ENCODE measurements at places on chromosomes 2 and 18.
A peak's percentile ranks its signal among the peaks of the same experiment; 100 is the strongest.

DNA sequence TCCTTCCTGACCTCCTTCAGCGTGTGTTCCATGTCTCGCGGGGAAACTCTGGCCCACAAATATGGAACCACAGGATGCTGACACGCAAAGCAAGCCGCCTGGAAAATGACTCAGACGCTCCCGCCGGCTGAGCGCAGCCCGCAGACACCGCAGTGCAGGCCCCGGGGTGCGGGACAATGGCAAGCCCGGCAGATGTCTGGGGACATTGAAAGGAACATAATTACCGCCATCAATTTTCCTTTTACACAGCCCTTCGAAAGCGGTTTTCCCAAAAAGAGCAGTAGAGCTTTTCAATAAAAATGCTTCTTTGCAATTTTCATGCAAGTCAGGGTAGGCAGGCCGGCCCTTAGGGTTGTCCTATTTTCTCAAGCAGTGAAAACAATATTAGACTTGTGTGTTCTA is 159.2 kb upstream of the SH3BP4 start:
- peak; percentile 54 for DNase-seq

- no peak for DNase-seq
Measured at GRCh38 chr2:18871430-18871829, 282.1 kb upstream of the NT5C1B start.

DNA sequence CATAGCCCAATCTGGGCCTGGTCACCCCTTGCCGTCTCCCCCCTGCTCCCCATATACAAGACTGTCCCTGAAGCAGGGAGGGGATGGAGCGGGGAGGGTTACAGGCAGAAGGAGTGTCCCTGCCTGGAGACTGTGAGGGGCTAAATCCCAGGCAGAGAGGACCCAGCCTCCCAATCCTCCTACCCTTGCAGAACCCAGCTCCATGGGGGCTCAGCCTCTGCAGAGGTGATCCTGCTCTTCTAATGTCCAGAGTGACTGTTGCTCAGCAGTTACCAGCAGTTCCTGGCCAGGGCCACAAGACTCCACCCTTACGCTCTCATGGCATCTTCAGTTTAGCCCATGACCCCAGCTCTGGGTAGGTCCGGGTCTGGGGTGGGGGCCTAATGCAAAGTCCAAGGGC is 58.1 kb downstream of the COA5 start:
- DNase-seq, result no peak

DNA sequence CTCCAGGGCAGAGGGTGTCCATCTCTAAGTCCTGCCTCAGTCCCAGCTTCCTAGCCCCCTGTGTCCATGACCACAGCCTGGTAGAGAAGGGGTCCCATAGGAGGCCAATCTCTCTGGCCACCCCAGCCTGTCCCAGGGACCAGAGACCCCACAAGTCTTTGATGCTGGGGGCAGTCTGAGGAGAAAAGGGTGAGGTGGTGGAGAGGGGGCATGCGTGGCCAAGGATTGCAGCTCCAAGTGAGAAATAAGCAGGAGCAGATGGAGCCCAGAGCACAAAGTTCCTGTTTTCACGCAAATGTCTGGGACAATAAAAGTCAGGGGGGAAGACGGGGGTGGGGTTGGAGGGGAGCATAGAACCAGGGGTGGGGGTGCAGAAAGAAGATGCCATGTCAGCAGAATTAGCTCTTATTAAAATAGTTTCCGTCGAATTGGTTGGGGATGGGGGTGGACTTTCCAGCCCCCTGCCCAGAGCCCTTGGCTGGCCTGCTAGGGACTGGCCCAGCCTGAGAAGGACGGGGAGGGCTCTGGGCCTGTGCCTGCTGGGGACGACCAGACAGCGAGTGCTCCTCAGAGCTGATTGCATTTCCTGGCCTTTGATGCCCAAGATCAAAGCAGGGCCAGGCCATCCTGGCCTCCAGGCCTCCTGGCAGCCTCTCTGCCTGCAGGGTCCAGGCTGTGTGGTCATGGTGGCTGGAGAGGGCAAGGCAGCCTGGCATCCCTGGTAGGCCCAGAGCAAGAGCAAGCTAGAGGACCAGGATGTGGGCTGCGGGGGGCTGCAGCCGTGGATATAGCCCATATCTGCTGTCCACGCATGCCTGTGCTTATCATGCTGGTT is 337.1 kb downstream of the DYSF start:
- DNase-seq, result no peak

DNA sequence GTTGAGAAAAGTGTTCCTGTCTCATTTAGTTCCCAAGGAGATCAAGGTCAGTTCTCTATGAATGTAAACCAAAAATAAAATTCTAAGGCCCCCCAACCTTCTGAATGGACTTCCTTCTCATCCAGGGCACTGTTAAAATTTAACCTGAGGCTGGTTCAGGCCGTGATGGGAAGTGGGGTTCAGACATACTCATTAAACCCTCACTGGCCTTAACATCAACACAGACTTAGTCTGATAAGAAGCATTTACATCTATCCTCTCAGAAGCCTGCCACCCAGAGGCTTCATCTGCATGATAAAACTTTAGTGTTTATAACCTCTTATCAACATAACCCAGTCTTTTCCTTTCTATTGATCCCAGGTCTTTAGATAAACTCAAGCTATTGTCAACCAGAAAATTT is 22.4 kb downstream of the ITSN2 start:
- no peak for DNase-seq

DNA sequence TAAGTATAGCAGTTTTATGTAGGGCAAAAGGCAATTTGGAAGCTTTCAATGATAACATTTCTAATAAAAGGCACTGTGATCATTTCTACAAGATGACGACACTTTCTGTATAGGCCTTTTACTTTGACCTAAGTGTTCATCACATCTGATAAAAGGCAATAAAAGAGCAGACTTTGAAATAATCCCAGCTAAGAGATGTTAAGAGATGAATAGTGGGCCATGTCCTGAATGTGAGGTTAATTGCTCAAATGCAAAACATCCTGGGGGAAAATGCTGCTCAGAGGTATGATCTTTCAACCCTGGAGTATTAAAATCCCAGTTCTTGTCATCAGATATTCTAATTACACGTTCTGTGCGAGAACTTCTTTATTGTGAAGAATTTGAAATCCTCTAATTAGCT is 677.6 kb downstream of the SOCS6 start:
- DNase-seq, result no peak

DNA sequence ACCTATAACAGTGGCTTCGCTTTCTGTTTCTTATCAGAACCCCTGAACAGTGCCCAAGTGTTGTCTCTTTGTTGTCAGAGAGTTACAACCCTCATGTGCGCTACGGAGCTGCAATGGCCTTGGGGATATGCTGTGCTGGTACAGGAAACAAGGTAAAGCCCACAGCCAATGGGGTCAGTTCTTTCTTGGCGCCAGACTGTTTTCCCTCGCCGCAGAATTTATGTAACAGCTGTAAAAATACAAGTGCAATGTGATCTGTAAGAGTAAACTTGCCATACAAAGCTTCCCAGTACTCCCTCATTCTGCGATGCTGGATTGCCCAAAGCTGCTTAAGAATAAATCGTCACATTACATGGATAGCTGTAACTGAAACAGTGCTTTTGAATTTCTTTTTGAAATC is 13.9 kb upstream of the HTR2B start:
- DNase-seq, result peak; percentile 56

DNA sequence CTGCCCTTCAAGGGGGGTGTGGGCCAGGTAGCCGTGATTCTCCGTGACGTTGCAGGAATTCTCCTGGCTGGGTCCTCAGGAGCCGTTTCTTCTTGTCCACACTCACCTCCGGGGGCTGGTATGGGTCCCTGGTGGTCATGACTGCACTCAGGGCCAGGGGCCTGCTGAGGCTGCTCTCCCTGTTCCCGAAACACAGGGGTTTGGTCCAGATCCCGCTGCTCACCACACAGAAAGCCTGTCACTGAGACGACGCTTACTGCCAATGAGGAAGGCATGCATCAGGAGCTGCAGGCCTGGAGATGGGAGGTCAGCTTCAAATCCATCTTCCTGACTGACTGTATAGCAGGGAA is 160.7 kb downstream of the RTP5 start:
- DNase-seq, result no peak

DNA sequence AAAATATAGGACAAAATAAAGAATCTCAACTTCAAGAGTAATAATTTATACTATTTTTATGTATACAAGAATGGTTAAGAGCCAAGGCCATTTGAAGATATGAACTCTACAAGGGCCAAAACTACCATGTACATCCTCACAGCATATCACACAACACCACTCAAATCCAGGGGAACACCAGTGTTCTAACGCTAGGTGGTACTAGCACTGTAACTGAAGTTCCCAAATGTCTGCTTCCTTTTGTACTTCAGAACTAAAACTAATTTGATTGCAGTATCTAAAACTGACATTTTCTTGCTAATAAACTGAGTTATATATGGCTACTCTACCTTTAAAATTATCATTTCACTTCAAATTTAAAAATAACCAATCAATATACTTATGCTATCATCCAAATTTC is 47.0 kb downstream of the REV1 start:
- DNase-seq, result no peak

DNA sequence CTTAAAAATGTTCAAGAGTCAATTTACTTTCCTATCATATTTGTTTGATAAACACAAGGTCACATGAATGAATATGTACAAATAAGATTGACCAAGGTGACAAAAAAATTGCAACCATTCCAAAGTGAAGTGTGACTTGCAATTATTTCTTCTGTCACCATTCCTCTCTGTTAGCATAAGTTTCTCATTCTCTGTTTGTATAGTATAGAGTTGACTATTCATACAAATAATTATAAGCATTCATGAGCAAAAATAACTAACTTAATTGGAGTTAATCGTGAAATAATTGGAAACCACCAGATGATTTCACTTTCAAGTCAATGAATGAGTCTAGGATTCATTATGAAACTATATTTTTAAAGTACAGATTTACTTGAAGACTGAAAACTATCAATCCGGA is 42.1 kb downstream of the PGAP1 start:
- no peak for DNase-seq

DNA sequence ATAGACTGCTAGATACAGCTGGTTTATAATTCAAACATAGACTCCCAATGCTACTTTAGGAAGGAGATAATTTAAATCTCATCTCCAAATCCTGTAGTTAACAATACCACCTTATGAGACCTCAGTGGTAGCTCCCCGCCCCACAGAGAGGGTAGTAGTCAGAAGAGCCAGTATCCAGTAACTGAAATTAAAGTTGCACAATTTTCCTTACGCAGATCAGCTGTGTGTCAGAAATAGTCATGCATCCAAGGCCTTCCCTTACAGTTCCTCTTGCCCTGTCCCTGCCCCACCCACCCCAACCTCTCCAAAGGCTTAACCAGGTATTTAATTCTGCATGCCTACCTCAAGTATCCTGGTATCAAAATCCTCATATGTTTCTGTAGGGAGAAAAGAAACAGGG is 15.5 kb downstream of the MRPS5 start:
- DNase-seq, result no peak

GRCh38 chr18:57533868-57534510 is 52.5 kb downstream of the FECH start:
- peak; percentile 23 for DNase-seq

DNA sequence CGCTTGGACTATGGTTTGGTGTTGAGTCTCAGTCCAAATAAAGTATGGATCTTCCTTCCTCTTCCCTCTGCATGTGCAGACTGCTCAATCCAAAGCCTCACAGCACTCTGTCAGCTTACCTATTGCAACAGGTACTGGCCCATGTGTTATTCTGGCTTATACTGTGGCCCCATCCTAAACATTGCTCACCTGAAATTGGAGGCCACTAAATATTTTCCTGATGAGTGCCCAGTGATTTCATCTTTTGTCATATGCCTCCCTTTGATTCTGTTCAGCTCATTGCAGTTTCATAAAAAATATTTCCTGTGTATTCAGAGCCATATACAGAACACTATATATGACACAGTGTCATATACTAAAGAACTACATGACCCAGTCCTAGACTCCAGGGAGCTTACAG is 86.3 kb upstream of the FAM136A start:
- DNase-seq, result no peak

DNA sequence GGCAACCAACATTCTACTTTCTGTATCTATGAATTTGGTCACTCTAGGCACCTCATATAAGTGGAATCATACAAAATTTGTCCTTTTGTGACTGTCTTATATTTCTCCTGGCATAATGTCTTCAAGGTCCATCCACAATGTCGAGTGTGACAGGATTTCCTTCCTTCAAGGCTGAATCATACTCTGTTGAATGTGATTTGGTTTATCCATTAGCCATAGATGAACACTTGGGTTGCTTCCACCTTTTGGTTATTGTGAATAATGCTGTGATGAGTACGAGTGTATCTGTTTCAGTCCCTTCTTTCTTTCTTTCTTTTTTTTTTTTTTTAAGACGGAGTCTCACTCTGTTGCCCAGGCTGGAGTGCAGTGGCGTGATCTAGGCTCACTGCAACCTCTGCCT is 311.3 kb downstream of the TGIF1 start:
- no peak for DNase-seq

DNA sequence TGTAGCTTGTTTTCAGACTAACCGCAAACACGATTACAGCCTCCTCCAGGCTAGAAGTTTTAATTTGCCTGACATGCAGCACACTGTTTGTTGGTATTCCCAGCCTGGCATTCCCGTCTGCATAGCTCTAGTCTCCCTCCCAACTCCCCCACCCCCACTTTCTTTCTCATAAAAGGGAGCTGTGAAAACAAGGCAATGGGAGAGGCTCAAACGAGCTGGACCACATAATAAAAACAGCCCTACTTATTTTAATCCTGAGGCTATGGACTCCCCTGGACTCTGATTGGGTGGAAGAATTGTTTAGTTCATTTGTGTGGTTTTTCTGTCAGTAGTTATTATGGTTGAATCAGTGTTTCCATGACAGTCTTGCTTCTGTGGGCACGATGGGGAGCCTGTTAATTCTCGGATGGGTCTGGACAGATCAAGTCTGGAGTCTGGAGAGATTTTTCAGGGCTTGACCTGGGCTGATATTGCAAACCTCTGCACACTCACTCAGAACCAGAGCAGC is 1.2 kb downstream of the STON1 start:
- DNase-seq, result peak; percentile 90

GRCh38 chr2:40360652-40361051 is 91.2 kb downstream of the SLC8A1 start:
- no peak for DNase-seq

DNA sequence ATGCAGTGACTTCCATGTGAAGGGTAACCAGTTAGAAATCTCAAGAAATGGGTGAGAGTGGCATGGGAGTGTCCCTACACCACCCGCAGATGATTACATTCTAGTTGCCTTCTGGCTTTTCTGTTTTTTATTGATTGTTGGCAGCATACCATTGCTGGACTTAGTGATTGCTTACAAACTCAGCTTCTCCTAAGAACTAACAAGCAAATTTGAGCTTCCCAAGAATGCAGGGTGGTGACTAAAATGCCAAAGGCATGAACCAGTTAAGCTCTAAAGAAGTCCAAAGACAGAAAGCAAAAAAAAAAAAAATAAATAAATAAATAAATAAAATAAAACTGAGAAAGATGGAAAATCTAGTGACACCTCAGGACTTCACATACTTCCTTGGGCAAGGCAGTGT is 245.5 kb upstream of the PARD3B start:
- DNase-seq, result no peak

GRCh38 chr18:48385596-48385995 is 23.6 kb downstream of the ZBTB7C start:
- no peak for DNase-seq

DNA sequence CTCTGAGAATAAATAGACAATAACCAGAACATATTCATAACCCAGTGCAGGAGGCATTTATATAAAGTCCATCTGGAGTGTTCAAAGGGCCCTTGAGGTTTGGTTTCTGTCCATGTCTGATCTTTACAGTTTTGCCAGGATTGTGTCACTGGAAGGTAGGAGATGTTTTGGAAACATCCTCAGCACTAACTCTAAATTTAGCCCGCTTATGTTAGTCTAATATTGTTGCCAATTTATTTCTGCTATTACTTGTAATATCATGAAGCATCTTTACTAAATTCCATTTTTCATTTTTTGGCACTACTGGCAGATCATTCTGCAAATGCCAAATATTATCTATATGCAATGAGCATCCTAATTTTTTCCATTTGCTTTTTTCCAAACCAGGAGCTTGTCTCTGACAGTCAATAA is 22.4 kb upstream of the REV1 start:
- peak; percentile 26 for DNase-seq

Data from eye (tissue), 1 donor.